ENCODE measurements at places on chromosomes 11 and 22. TPM values are rescaled to one million over a fixed set of nuclear protein-coding genes. Genes with fewer than 3 reads are reported as not detected.

DNA sequence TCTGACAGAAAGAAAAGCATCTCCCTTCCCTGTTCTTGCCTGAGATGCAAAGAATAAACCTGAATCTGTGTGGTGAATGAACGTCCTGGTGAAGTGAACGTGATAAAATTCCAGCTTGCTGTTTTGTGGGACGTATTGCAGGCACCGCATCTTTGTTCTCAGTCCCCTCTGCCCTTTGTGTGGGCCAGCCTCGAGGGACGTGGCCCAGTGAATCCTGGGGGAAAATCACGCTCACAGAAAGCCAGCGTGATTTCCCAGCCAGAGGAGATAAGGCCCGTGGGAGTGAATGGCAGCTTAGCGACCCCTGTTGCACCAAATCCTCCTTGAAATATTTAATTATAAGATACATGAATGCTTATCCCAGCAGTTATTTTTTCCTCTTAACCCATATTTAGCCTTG is 129.1 kb downstream of the COMMD9 start:
- no peak for DNase-seq

DNA sequence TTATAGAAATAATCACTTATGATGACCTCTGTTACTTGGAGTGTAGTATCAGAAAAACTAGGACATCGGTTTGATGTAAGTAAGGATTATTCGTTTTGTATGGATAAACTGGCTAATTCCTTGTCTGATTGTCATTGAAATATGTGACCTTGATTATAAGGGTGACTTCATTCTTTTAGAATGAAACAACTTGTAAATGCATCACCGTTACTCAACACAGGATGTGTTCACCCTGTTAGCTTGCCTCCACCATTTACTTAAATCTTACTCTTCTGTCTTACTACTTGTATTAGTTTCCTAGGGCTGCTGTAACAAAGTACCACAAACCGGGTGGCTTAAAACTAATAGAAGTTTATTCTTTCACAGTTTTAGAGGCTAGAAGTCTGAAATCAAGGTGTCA is 7.9 kb downstream of the SFI1 start:
- no peak for DNase-seq

DNA sequence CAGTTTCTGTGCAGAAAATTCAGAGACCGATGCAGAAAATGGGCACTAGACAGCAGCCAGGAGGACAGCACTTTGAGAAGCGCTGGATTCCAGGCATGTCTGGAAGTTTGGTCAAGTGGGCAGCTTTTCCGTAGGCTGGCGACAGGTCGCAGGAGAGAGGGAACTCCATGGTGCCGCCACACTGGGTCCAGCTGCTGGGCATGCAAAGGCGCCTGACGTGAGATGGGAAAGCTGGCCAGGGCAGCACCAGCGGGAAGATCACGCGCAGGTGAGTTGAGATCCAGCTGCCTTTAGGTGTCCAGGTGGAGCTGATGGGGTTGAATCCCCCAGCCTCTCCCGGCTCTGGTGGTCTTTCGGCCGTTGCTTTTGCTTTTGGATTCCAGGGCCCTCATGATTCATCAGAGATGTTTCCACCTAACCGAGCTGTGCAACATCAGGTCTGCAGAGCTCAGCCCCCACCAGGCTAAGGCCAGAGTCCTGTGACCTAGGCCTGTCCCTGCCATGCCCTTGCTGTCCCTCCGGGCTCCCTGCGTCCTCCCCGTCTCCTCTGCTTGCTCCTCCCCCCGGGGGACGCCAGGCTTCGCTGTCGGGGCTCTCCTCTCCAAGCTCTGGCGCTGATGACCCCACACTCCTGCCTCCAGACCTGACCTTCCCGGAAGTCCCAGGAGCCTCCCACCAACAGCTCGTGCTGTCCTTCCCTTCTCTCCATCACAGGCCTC is 1001.7 kb downstream of the BRD1 start:
- no peak for DNase-seq

The UBQLNL gene
- not detected for total RNA-seq
